NCI-H2081 (cell line): ENCODE measurements at places on chromosomes 2 and 18.
A peak's percentile ranks its signal among the peaks of the same experiment; 100 is the strongest.

DNA sequence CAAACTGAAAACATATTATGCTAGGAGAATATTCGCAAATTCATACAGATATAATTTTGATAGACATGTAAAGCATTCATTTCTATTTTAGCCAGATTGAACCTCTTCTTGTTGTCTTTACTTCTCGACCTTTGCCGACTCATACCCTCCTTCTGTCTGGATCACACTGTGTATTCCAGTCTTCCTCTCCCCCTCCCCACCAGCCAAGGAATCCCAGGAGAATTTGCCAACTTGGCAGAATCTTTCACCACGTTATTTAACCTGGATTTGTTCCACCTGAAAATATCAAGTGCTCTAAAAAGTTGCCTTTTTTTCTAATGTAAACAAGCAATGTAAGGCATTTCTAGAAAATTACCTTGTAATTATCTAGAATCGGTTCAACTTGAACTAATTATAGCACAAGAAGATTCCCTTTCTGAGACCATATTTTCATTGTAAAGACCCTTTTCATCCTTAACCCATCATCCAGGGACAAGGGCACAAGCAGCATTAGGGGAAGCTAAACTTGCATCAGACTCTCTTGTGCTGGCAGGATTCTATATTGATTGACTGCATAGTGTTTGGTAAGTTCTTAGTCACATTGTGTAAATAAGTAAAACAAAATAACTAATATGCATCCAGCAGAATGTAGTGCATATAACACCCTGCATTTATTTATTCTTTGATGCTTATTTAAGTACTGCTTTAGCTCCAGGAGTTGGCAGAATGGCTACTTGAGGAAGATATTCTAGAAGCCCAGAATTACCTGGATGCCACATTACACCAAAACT is 1328.7 kb upstream of the NXPH2 start:
- DNase-seq = no peak

GRCh38 chr2:240285725-240286124 is 145.3 kb upstream of the OTOS start:
- DNase-seq = no peak

DNA sequence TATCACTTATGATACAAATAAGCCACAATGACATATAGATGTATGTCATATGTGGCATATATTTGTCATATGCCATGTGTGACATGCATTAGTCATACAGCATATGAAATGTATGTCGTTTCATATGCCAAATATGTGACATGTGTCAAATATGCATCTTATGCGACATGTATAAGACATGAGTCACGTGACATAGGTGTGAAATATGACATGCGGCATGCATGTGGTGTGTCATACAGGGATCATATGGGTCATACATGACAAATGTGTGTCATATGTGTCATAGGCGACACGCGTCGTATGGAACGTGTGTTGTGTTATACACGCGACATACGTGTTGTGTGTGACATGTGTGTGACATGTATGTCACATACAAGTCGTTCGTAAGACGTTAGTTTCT is 2154.0 kb upstream of the PIK3C3 start:
- DNase-seq = no peak

DNA sequence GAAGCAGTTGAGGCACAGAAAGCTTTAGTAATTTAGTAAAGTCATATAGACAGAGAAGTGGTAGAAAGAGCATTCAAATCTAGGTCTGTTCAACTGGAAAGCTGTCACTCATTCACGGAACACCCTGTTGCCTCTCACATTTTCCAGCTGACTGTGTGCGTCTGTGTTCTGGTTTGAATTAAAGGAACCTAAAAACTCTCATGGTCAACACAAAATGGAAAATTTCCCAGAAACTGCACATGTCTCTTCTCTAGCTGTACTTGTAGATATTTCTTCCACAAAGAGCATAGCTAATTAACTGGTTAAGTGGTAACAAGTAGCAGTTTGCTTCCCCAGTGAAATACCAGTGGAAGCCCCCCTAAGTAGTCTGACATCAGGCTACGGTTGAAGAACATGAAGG is 390.8 kb downstream of the TGIF1 start:
- DNase-seq = no peak

DNA sequence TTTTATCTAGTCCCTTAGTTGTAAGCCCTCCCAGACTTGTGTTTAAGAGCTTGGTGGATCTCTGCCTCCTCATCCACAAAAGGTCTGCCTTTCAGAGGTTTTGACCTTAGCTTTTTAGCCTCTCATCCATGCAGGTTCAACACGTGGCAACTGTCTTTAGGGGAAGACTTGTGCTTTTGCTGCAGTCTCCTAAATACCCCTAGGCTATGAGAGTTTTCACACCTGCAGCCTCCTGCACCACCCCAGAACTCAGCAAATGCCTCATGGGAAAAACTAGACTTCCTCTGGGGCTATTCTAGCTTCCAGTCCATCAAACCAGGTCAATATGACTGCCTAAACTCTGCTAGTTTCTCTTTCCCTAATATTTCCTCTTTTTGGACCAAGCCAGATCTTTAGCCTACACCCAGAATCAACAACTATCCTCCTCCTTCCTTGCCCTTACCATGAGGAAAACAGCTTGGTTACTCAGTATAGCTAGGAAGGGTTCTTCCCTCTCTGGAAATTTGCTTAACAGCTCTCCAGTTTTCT is 132.3 kb upstream of the RIOK3 start:
- DNase-seq = no peak

GRCh38 chr2:150471813-150472510 is 15.5 kb downstream of the RND3 start:
- no peak for DNase-seq

DNA sequence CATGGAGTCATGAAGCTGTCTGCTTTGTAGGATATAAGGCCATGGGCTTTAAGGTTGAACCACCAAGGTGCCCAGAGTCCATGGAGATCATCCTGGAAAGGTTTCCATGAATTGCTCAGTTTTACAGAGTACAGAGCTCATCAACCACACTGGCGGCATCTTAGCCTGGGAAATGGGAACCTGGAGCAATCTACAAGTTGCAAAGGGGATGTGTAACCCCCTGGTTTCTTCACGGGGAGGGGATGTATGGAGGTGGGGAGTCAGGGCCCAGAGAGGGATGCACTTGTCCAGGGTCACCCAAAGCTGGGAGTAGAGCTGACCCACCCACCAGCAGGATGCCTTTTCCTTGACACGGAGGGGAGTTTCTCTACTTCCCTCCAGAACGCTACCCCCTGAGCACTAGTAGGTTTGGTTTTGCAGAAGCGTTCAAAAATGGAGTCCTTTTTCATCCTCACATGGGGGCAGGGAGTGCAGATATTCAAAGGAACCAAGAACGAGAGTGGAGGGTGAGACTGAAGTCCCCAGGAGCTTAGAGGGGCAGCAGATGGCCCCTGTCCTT is 7.2 kb downstream of the TMEM37 start:
- no peak for DNase-seq

DNA sequence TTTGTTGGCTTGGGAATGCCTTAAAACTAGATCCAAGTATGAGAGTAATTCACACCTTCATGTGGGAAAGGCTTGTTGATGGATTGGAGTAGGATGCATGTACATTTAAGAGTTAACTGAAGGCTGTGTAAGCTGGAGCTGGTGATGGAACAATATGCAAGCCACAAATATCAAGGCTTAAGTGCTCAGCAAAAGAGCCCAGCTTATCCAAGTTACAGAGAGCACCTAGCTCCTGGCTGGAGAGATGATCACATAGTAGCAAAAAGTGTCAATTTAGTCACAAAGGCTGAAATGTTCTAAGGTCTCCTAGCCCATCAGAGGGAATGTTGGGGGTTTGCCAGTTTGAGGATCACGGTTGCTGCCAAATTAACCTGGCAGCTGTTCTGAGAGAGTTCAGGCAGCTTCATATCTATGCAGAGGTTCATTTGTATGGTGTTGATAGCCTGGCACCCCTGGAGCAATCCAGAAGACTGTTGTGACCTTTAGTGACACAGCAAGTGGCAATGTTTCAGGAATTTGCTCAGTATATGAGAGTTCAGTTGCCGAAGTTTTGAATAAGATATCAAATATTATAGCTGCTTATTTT is 228.2 kb downstream of the DOK6 start:
- no peak for DNase-seq

GRCh38 chr2:66442516-66443185 is 7.7 kb downstream of the MEIS1 start:
- DNase-seq = no peak

GRCh38 chr2:103484906-103485305 is 723.1 kb downstream of the TMEM182 start:
- DNase-seq = no peak

- no peak for DNase-seq
These were observed 339.0 kb downstream of the SMAD2 start for GRCh38 chr18:47591429-47591828.

GRCh38 chr2:366706-367105 is 78.8 kb upstream of the ALKAL2 start:
- DNase-seq = no peak

- DNase-seq = peak; percentile 69
These were observed at the start of gene SLC16A14 for GRCh38 chr2:230068651-230069055. SLC16A14 (minus strand) TSS chr2:230068924; CDS start chr2:230059352, 9,572 bp downstream.

DNA sequence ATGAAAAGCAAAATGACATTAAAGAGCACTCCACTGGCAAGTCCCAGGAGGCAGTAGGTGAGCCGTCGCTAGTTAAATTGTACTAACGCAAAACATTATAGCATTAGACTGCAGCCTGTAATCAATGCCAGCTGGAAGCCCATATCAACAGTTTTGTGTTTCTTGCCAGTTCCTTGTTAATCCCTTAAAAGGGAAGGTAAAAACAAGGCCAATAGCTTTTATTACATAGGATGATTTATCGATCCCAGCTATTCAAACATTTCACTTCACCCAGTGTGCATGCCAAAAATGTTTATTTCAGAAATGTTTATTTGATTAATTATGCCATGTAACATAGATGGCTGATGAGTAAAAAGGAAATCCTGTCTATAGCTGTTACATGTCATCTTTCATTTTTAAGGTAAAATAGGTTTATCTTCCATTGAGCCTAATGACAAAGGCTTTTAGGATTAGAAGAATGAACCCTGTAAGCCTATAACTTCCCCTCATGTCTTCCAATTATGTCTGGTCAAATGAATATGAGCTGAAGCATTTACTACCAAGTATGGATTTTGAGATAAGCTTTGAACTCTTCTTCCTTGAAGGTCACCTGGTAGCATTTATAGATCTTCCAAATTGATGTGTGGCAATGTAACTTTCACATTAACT is 591.2 kb downstream of the RNF144A start:
- DNase-seq = peak; percentile 86

- DNase-seq = no peak
These were observed 31.2 kb downstream of the GPC1 start for GRCh38 chr2:240466579-240467148.

- no peak for DNase-seq
These were observed 382.8 kb downstream of the OSR1 start for GRCh38 chr2:18975506-18976167.

DNA sequence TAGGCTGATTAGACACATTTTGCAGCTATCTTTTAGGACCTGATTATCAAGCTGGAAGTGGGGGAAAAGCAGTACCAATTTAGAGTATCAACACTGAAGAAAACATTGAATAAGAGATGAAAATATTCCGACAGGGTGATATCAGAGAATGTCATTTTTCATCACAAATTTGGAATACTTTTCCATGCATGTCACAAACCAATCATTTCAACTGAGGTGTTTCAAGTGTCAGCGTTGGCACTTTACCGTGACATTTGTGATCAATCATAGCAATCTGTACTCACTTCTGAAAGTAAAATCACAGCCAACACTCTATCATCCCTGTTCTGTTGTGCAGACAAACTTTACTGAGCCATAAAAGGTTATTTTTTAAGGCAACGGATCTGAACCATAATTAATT is 75.4 kb downstream of the PDE1A start:
- DNase-seq = no peak

DNA sequence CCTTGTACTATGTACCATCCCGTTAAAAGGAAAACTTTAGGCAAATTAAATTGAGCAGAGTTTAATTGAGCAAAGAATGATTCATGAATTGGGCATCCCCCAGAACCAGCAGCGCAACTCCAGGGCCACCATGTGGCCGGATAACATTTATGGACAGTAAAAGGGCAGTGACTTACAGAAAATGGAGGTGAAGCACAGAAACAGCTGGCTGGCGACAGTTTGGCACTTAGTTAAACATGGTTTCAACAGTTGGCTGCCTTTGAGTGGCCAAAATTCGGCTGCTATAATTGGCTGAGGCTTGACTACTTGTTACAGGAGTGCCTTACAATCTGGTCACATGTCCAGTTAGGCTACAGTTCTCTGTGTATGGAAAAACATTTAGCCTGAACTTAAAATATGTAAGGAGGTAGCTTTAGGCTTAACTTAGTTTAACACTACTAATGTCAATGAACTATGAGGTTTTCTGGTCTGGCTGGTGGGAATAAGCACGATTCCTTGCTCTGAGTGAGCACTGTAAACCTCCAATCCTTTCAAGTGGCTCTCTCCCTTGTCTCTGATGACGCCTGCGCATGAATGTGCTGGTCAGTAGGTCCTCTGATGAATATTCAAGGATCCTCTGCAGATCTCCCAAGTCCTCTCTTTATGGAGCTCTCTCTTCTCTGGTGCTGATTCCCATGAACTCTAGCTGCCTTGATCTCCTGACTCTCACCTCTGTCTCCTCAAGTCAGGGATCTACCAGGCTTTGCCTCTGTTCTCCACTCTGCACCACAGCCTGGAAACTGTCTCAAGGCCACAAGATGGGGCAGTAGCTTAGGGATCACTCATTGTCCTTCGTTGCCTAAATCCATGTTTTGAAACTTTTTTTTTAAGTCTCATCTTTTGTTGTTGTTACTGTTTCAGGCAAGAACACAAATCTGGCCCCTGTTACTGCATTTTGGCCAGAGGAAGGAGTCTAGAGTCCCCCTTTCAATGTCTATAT is 24.4 kb upstream of the RAB31 start:
- peak; percentile 24 for DNase-seq

GRCh38 chr2:170005702-170006101 is 172.2 kb upstream of the MYO3B start:
- no peak for DNase-seq

DNA sequence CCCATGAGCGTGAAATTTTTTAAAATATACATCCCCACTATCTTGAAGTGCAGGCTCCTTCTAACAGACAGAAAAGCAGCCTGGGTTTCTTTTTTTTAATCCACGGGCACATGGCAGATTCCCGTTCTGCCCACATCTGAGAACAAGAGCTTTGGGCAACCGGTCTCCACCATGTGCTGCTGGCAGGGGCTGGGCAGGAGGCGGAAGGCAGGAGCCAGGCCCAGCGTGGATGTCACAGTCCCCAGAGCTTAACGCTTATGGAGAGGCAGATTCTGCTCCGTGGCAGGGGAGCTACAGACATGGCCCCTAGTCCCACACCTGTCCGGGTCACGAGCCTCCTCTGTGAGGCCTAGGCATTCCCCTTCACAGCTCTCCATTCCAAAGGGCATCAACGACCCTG is 503.0 kb upstream of the MYT1L start:
- DNase-seq = no peak

DNA sequence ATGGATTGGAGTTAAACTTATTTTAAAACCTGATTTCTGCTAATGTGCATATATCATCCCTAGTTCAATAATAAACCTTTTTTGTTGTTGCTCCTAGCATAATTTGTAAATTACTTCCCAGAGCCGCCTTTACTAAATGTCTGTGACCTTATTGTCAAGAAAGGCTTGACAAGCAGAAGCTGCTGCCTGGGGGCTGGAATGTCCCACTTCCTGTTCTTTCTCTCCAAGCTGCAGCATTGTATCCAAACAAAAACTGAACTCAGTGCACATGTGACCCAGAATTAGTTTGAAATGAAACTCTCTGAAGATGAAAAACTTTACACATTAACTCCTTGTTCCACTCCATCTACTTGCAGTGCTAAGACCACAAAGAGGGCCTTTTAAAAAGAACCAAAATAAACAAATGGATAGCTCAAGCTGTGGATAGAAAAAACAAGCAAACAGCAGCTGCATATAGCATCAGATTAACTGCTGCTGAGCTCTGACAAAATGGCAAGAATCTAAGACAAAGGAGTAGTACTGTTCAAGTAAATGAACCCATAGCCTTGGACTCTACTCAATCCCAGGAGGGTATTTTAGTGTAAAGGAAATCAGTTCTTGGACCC is 99.8 kb upstream of the NEUROD1 start:
- no peak for DNase-seq
